Camera-type eye (tissue), 1 donor: ENCODE measurements at places on chromosomes 6 and 20. TPM values are rescaled to one million over a fixed set of nuclear protein-coding genes. Genes with fewer than 3 reads are reported as not detected.

Gene GJA10
- 2.5 TPM for total RNA-seq

Gene CNR1
- 17.9 TPM for total RNA-seq

Gene HLA-DMA
- 2.6 TPM for total RNA-seq

Gene OPRL1
- 3.5 TPM for total RNA-seq

Gene DEFB115
- total RNA-seq: not detected

Gene INSM1
- 25.6 TPM for total RNA-seq

Gene MYO6
- total RNA-seq: 33.9 TPM

Gene TMEM244
- 40.6 TPM for total RNA-seq

Gene BHLHE23
- total RNA-seq: 4.7 TPM

Gene PACRG
- total RNA-seq: 10.6 TPM

Gene CNPY3
- 39.6 TPM for total RNA-seq

Gene SLC17A9
- total RNA-seq: 4.6 TPM

Gene PACSIN1
- total RNA-seq: 32.2 TPM

Gene LAMP5
- total RNA-seq: 34.1 TPM

Gene B3GAT2
- 15.0 TPM for total RNA-seq

Gene COL21A1
- total RNA-seq: 44.6 TPM

Gene NPBWR2
- total RNA-seq: not detected

Gene B3GALT4
- total RNA-seq: 6.3 TPM
